SW480 (cell line): ENCODE measurements at places on chromosomes 6 and 20.

GRCh38 chr6:117818449-117818848, 88.6 kb upstream of the SLC35F1 start:
- no peak for DNase-seq

DNA sequence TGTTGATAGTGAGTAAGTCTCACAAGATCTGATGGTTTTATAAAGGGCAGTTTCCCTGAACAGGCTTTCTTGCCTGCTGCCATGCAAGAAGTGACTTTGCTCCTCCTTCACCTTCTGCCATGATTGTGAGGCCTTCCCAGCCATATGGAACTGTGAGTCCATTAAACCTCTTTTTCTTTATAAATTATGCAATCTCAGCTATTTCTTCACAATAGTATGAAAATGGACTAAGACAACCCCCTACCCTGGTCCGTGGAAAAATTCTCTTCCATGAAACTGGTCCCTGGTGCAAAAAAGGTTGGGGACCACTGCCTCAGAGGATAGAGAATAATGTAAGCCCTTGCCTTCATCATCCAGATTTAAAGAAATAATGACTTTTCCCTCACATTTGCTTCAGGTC, 861.3 kb downstream of the QKI start:
- DNase-seq = no peak

GRCh38 chr20:33670715-33671499, 3.3 kb downstream of the NECAB3 start:
- DNase-seq = no peak

- DNase-seq = peak; percentile 47
These were observed 54.4 kb downstream of the PCNA start for GRCh38 chr20:5065166-5065878.

GRCh38 chr20:24991897-24992486, 559 bp downstream of the APMAP start:
- peak; percentile 49 for DNase-seq

DNA sequence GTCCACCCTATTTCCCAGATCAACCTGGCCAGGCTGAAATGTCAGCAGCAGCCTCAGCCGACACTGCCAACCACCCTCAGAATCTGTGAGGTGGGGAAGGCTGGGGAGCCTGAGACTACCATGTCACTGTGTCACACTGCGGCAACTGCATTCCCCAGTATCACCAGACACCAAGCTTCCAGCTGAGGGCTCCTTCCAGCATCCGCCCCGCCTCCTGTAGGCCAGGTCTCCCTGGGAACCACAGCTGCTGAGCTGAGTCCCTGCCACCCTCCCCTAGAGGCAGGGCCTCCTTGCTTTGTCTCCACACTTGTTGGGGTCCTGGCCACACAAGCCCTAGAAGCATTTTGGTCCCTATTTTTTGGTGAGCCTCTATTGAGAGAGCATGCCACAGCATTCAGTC, 115.7 kb downstream of the UNC5CL start:
- DNase-seq = no peak

GRCh38 chr20:47300071-47300470, 56.4 kb downstream of the ZMYND8 start:
- no peak for DNase-seq

GRCh38 chr20:17916433-17916891, 52.1 kb downstream of the SNX5 start:
- no peak for DNase-seq

- no peak for DNase-seq
These were observed 13.7 kb upstream of the ZNF831 start for GRCh38 chr20:59149678-59150504.

- DNase-seq = no peak
These were observed 69.1 kb upstream of the TOP1 start for GRCh38 chr20:40959325-40960092.

DNA sequence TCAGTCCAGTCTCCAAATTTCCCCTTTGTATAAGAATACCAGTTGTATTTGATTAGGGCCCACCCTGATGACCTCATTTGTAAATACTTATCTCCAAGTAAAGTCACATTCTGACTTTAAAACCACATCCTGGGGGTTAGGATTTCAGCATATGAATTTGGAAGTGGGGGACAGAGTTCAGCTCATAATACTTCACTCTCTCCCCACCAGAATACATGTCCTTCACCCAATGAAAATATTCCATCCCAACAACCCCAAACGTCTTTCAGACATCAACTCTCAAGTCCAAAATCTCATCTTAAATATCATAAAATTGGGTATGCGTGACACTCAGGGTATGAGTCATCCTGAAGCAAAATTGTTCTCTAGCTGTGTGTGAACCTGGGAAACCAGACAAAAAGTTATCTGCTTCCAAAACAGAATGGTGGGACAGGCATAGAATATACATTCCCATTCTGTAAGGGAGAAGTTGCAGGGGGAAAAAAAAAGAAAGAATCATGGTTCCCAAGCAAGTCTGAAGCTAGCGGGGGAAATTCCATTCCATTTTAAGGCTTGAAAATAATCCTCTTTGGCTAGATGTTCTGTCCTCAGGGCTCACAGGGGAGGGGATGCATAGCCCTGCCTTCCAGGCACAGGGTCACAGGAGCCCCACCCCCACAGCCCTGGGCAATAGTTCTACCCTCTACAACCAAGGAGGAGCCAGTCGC, 113.9 kb downstream of the ADAT2 start:
- no peak for DNase-seq

GRCh38 chr6:5866547-5867051, 140.1 kb downstream of the NRN1 start:
- peak; percentile 58 for DNase-seq
